GM12878 (cell line): ENCODE measurements at places on chromosomes 1 and 21.

GRCh38 chr1:104156738-104157137 lies 407.0 kb downstream of the AMY1C start:
- no peak for DNase-seq

- DNase-seq, result no peak
Observed at GRCh38 chr1:6037338-6037762, 8.3 kb upstream of the KCNAB2 start.

- DNase-seq, result no peak
Observed at GRCh38 chr1:1279028-1279427, 1.2 kb upstream of the SCNN1D start.

DNA sequence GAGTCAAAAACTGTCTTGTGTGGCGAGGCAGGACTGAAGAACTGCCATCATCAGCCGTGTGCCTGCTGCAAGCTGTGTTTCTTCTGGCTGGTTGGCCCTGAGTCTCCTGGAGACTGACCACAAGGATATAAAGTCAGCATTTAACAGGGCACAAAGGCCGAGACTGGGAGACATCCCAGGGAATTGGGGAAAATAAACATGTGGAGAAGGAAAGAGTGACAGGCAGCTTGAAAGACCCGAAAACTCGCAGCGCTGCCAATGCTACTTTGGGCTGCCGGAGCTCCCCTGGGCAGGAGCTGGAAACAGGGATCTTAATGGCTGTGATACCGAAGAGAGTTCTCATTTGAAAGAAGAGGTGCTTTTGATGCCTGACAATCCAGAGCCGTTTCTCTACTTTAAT lies 125.3 kb upstream of the HMGB4 start:
- DNase-seq, result no peak

DNA sequence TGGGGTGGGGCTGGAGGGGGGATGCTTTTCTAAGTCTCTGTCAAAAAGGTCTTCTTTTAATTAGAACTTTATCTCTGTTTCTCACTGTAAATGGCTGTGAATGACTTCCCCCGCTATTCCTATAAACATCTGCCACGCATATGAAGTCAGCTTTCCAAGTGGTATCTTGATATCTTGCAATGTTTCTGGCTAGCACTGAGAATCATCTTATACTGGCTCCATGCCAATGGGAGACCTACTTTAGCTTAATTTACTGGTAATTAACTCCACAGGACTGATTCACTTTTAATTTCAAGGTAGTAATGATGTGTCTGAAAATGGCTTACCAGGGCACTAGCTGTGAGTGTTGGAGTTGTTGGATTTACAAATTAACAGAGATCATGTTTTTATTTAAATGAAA lies 4.3 kb downstream of the GPR88 start:
- no peak for DNase-seq

- no peak for DNase-seq
Observed at GRCh38 chr1:236336084-236336483, 54.3 kb upstream of the ERO1B start.

- DNase-seq, result no peak
Observed at GRCh38 chr21:36210779-36211659, 54.4 kb downstream of the DOP1B start.

DNA sequence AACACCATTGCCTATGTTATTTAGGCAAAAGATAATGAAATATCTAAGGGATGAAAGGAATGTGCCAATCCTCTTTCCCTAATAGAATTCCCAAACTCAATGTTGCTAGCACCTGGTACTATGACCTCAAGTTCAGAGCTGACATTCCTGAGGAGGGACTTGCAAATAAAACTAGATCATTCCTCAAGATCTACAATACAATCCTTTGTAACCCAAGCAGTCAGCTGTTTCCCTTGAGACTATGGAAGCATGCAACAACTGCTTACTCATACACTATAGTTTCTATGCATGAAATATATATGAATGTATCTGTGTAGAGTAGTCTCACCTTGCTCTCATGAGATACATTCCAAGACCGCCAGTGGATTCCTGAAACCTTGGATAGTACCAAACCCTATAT lies 65.0 kb downstream of the ABL2 start:
- DNase-seq, result no peak

GRCh38 chr1:151282883-151283725 lies 1.0 kb downstream of the ZNF687 start:
- DNase-seq, result no peak

GRCh38 chr1:247334378-247335133 lies 2.9 kb upstream of the ZNF496 start:
- DNase-seq, result no peak

- no peak for DNase-seq
Observed at GRCh38 chr1:230891413-230891812, 23.1 kb upstream of the C1orf198 start.

- DNase-seq, result no peak
Observed at GRCh38 chr21:40587736-40588346, 259.1 kb downstream of the DSCAM start.

DNA sequence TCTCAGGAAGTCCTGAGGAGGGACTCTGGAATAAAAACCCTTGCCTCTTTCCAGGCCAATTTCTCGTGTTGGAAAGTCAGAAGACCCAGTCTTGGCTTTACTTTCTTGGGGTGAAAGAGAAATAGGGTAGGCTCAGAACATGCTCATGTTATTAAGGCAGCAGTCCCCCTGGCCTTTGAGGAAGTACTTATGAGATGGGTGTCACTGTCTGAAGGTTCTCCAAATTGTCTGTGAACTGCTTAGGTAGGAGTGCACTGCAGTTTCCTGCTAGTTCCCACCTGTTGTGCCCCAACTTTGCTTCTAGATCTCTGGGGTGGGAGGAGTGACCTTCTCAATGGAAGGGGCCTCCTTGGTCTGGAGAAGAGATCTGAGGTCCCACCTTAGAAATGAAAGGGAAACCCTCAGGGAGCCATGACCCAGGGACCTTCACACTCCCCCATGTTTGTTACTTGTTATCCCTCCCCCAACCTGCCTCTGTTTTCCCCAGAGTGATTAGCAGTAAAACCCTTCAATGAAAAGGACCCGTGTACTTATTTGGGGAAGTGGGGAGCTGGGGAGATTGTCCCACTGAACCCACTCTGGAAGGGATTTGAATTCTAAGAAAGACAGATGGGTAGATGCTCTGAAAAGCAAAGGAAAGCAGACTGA lies 5.7 kb downstream of the ZNF691 start:
- DNase-seq, result no peak

DNA sequence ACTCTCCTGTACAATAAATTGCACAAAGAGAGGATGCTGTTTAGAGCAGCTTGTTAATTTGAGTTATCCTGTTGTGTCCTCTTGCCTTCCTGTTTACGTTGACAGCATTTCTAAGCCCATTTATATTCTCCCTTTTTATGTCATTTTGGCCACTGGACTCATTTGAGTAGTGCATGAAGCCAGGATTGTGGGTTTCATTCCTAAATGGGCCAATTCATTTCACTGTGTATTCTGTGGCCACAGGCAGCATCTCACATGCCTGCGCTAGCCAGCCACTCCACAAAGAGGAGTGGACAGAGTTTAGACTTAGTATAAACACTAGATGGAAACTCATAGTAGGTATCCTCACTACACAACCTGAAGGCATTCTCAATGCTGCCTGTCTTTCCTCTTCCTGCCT lies 73.4 kb downstream of the DTL start:
- no peak for DNase-seq

- no peak for DNase-seq
Observed at GRCh38 chr1:245776694-245777332, 622.0 kb downstream of the KIF26B start.

DNA sequence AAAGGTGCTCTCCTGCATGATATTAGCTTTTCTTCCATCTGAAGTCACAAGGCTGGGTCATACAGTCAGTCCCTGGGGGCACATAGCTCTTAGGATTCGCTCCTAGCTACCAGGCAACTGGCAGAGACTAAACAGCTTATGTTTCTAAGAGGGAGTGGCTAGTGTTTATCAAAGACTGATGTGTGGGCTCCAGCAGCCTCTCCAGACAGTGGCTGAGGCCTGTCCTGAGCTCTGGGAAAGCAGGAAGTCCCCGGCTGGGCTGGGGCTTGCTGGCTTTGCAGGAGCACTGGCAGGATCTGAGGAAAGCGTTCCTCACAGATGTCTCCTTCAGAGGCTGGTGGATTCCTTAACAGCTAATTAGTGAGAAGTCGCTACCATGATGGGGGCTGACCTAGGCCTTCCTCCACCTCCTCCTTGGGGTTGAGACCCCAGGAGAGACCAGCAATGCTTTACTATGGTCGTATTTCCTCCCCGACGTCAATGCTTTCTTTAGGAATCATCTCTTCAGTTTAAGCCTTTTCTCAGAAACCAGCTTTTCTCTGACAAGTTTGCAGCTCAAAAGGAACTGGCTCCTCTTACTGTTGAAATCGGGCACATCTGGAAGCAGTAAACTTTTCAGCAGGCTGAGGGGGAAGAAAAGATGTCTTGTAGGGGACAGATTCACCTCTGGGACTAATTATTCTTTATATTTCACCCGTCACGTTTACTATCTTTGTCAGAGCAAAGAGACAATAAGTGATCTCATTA lies 33.5 kb upstream of the HHAT start:
- no peak for DNase-seq

DNA sequence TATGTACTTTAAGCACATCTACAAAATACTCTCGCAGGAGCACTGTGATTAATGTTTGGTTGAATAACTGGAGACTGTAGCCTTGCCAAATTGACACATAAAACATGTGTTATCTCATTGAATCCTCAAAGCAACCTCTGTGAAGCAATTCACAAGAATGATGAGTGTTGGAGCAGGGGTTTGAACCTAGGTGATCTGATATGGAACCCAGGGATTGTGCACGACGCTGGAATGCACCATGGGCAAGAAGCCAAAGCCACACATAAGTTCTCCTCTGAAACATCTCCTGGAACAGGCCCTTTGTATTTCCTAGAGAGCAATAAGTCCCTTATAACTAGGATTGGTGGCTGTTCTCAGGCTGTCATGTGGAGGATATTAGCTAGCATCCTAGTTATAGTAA lies 124.6 kb upstream of the IVNS1ABP start:
- DNase-seq, result no peak

DNA sequence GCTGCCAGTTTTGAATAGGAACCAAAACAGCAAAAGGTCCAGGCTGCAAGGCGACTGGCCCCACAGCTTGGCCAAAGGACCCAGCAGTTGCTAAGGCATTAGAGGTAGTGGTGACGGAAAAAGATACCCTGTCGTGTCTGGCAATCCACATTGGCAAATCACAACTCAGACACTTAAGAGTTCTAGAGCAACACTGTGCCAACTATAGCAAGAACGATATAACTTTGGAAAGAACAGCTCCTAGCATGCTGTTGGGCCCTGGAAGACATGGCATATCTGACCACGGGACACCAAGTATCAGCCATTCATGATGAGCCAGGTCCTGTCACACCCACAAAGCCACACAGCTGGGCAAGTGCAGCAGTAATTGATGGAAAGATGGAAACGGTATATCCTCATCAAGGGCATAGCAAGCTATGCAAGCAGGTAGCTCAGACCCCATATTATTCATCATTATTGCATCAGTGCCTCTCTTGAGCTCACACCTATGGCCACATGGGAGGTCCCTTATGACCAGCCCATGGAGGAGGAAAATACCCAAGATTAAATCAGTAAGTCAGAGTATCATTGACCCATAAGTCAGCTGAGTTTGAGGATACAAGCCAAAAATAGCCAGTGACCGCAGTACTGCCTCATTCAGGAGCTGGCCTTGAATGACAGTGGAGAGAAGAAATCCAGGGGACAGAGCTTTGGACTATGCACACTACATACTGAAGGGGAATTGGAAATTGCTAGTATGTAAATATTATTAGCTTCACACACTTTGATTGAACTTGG lies 221.2 kb downstream of the SETD4 start:
- no peak for DNase-seq

- DNase-seq, result no peak
Observed at GRCh38 chr1:101002551-101002950, 23.0 kb downstream of the DPH5 start.

- DNase-seq, result no peak
Observed at GRCh38 chr1:228087771-228088251, 5.3 kb downstream of the ARF1 start.

- no peak for DNase-seq
Observed at GRCh38 chr1:99003581-99004253, 944 bp downstream of the PLPPR5 start.

DNA sequence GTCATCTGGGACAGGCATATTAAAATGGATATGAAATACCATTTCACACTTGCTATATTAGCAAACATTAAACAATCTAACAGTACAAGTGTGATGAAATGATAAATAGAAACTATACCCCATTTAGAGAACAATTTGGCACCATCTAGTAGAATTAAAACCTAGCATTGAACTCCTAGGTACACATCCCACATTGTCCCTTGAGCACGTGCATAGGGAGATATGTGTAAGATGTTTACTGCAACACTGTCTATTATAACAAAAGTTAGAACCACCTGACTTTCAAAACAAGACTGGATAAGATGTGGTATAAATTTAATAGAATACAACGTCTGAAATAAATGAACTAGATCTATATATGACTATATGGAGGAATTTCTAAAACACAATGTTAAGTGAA lies 3.8 kb downstream of the SLC22A15 start:
- no peak for DNase-seq

DNA sequence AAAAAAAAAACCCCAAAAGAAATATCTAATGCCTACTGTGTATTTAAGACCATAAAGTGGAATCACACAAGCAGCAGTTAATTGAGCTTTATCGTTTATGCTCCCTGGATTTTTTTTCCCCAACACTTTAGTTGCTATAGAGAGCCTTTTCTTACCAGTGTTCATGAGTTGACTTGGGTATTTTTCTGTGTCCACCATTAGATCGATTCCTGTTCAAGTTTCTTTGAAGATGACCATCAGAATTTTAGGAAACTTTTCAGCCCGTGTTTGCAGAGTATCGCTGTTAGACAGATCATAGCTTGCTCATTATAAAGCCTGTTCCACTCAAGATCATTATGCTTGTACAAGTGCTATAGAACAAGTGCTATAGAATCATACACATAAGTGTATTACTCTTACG lies 1.5 kb downstream of the RALGPS2 start:
- no peak for DNase-seq

GRCh38 chr1:165501330-165501969 lies 42.4 kb upstream of the LRRC52 start:
- DNase-seq, result no peak
